ENCODE measurements at places on chromosomes 11 and 22.

GRCh38 chr22:44667829-44668189, 34.2 kb upstream of the PRR5 start:
- no peak for DNase-seq

- DNase-seq: no peak
Measured at GRCh38 chr11:23974601-23975000, 522.3 kb upstream of the LUZP2 start.

DNA sequence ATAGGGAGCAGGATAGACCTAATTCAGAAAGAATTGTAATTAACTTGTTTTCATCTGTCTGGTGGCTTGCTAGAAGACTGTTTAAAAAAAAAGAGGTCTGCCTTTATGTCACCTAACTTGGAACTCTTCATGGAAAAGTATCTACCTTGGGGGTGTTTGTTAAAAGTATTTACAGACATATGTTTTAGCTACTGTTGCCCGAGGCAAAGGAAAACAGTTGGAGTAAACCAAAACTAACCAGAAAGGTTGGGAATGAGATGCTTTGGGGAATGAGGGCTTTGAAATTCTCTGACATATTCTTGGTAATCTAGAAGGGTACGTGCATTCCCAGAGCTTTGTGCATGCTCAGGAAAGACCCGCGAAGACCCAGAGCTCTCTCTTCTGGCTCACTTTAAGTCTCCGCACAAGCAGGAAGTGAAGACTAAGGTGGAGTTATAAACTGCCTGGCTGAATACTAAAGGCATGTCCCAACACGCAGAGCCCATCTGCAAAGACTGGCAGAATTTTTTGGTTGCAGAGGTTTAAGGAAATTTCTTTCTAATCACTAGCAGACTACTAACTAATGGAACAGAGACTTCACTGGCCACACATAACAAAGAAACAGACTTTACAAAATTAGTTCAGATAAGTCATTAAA, 33.2 kb downstream of the HIKESHI start:
- DNase-seq: no peak

- no peak for DNase-seq
Measured at GRCh38 chr11:17558916-17559315, 11.9 kb downstream of the OTOG start.
